ENCODE measurements at places on chromosomes 11 and 22.
A peak's percentile ranks its signal among the peaks of the same experiment; 100 is the strongest.

DNA sequence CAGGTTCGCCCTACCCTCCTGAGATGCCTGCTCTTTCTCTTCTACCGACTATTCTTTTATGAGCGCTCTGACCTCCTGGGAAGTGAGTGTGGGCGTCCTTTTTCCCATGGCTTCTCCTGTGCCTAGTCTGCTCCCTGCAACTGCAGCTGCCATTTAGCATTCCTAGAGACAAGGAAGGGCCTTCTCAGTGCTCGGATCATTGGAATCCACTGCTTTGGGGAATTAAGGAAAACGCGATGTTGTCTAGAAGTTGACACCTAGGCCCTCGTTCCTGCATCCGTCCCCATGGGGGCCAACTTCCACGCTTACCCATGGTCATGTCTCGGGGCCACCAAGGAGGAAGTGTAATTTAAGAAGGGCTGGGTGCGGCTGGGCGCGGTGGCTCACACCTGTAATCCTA, 95.4 kb downstream of the BCR start:
- no peak for DNase-seq

DNA sequence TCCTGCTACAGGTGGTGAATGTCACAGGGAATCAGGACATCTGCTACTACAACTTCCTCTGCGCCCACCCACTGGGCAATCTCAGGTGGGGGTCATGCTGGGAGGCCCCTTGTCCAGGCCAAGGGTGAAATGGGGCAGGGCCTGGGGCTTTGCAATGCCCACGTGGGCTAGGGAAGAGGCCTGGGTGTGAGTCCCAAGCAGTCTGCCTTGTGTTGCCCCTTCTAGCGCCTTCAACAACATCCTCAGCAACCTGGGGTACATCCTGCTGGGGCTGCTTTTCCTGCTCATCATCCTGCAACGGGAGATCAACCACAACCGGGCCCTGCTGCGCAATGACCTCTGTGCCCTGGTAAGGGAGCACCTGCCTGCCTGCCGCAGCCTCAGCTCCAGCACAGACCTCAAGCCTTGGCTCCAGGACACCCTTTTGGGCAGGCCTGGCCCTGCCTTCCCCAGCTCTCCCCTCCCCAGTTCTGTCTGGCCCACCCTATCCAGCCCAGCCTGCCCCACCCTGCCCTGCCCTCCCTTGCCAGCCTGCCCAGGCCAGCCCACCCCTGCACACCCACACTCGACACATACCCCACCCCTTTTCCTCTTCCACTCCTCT, 9.1 kb upstream of the TAGLN start:
- no peak for DNase-seq

DNA sequence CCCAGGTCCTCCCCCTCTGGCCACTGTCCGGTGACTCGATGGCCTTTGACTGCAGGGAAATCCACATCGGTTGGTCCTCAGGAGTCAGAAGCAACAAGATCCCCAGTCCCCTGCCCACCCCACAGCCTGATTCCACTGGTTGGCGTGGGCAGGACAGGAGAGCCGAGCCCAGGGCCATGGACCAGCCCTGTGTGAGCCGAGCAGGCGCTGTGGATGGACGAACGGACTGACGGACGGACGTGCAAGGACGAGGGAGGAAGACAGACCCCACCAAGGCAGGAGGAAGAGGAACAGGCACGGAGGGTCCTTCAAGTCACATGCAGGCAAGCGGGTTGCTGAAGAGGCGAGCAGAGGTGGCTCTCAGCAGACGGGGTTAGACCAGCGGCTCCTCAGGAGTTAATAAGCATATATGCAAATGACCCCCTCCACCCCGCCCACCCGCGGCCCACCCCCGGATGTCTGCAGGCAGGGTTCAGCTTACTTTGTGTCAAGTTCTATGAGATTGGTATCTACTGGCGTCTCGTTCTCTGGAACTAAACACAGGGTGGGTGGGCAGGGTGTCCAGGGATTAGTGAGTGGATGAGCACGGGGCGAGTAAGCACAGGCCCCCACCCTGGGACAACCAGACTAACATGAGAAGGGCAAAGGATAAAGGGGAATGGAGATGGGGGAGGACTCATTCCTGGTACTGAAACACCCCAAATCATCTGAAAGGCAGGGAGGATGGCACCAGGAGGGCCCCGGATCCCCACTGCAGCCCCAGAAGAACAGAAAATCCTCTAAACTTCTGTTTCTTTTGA, 26.8 kb downstream of the TPBGL start:
- no peak for DNase-seq

GRCh38 chr11:61489833-61490721, 18.5 kb upstream of the LRRC10B start:
- no peak for DNase-seq

- no peak for DNase-seq
Observed at GRCh38 chr11:125724125-125724524, 22.0 kb upstream of the PATE1 start.

GRCh38 chr11:2474059-2474901, 29.5 kb downstream of the KCNQ1 start:
- no peak for DNase-seq

DNA sequence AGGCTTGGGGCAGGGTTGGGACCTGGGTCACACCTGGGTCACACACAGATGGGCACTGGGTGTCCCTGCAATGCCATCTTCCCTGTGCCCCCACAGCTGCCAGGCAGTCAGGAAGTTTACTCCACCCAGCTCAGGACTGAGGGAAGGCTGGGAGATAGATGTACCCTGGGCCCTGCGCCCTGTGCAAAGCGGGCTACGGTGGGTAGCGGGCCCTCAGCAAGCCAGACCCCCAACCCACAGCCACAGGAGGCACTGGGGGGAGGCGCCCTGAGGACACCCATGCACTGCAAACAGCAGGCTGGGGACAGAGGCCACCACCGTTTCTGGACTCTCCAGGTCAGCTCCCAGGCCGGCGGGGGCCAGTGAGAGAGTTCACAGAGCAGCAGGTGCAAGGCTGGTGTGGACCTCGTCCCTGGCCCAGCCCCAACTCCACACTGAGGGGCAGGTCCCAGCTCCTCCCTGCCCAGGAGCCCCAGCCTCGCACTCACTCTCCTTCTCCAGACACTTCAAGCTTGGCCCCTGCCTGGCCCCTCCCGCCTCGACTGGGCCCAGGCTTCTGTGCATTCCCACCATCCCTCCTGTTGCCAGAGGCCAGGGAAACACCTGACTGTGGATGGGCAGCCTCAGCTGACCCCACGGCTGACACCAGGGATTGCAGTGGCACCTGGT, 4.9 kb downstream of the DUSP8 start:
- DNase-seq: no peak

DNA sequence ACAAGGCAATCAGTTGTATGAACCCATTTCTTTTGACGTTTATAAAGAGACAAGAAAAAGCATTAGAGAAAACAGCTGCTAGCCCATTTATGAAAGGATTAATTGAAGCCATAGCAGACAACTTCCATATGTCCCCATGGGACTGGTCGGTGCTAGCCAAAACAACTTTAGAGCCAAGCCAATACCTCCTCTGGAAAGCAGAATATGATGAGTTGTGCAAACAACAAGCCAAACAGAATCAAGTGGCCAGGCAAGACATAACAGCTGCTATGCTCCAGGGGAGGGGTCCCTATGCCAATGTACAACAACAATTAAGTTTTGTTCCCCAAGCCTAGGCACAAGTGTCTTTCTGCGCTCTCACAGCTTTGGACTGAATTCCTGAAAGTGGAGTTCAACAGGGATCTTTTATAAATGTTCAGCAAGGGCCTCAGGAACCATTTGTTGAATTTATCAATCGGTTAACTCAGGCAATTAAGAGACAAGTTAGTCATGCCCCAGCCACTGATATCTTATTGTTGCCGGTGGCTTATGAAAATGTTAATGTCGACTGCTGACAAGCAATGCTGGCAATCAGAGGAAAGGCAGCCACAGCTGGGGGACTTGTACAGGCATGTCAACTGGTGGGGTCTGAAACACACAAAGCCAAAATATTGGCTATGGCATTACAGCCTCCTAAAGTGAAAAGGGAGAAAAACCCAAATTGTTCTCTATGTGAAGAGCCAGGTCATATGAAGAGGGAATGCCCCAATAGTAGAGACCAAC, 1593.1 kb upstream of the TENM4 start:
- DNase-seq: no peak

DNA sequence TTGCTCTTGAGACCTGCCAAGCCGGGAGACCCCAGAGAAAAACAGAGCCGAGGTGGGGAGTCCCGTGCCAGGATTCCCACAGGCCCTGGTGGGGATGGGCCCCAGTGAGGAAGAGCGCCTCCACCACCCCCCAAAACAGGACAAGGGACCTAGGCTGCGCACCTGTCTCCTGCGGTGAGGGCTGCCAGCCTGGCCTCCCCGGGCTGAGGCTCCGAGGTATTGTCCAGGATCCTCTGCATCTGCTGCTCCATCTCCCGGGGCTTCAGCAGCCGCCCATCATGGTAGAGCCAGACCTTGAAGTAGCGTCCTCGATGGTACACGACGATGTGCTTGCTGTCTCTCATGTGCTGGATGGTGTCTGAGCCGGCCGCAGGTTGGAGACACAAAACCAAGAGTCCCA, 33.3 kb upstream of the TESMIN start:
- DNase-seq: no peak

GRCh38 chr11:118908901-118909618, 16.7 kb downstream of the BCL9L start:
- DNase-seq: no peak

DNA sequence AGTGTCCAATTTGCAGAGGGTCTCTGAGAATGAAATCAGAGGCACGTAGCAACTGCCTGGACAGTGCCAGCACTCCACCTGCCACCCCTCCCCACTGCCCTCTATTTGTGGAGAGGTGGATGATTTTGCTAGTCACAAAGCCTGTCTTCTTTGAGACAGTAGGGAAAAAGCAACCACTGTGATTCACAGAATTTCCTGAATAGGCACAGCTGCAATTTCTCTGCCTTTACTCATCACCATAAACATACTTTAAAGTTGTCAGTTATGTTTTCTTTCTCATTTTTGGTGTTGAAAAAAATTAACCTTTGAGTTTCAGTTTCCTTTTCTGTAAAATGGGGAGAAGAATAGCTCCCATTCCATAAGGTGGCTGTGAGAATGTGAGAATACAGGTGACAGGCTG, 134.3 kb downstream of the TEAD1 start:
- DNase-seq: no peak

- DNase-seq: no peak
Observed at GRCh38 chr11:130603335-130603906, 155.0 kb downstream of the ADAMTS15 start.

GRCh38 chr11:37504060-37504611, 906.1 kb upstream of the RAG2 start:
- DNase-seq: peak; percentile 3

- DNase-seq: no peak
Observed at GRCh38 chr11:78207532-78208256, 19.0 kb downstream of the USP35 start.

DNA sequence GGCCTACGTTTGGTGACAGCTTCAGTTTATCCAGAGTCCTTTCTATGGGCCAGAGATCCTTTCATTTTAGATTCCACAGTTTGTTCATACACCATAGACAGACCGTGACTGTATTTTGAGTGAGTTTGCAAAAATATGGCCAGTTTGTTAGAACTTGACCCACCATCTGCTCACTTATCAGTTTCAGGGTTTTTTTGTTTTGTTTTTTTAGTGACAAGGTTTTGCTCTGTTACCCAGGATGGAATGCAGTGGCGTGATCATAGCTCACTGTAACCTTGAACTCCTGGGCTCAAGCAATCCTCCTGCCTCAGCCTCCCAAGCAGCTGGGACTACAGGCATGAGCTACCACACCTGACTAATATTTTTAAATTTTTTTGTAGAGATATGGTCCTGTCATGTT, 9.1 kb upstream of the CKAP5 start:
- DNase-seq: no peak

- no peak for DNase-seq
Observed at GRCh38 chr11:123406441-123407129, 23.5 kb upstream of the GRAMD1B start.

GRCh38 chr11:119791701-119792151, 62.7 kb upstream of the NECTIN1 start:
- no peak for DNase-seq

GRCh38 chr22:24068377-24068680, 57.2 kb downstream of the CABIN1 start:
- no peak for DNase-seq

- no peak for DNase-seq
Observed at GRCh38 chr11:94792451-94792850, 24.3 kb downstream of the AMOTL1 start.

DNA sequence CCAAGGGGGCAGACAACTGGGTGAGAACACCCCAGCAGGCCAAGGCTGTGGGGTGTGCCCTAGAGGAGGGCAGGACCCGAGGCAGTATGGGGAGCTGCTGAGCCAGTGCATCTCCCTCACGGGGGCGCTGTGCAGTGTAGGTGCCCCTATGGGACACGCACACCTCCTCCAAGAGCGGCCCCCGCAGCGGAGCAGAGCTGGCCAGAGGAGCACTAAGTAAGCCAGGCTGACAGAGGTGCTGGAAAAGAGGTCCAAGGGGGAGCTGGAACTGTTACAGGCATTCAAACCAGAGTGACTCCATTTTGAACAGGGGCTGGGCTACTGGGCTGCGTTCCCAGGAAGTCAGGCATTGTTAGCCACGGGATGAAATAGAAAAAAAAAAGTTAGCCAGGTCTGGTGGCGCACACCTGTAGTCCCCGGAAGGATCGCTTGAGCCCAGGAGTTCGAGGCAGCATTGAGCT, 41.8 kb downstream of the TST start:
- no peak for DNase-seq

DNA sequence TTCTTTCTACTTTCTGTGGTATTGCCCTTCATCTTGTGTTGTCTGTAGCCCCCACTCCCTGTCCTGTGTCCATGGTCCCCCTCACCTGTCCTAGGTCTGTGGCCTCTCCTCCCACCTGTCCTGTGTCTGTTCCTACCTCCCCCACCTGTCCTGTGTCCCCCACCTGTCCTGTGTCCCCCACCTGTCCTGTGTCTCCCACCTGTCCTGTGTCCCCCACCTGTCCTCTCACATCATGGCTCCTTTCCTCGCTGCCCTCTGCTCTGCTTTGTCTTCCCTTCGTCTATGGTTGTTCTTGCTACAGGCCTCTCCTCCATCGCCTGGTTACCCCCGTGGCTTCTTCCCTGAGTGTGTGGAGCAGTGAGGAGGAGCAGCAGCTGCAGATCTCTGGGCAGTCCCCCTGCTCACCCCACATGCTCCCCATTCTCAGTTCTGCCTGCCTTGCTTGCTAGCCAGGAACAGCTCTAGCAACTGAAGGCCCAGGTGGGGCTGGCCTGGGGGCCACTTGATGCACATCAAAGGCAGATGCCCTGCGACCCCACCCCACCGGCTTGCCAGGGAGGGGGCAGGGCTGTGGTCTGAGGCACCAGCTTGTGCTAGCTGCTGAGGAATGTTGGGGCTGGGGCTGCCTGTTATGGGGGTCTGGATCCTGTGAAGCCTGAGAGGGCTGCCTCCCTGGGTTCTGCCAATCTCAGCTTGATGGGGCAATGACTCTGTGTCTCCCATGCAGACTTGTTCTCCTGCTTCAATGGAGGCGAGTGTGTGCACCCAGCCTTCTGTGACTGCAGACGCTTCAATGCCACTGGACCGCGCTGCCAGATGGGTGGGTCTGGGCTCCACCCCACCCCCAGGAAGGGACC, 5.6 kb downstream of the OTOG start:
- no peak for DNase-seq

GRCh38 chr11:119486691-119487259, 63.8 kb upstream of the THY1 start:
- no peak for DNase-seq

Data from inflammatory macrophage (primary cell).